ENCODE measurements at places on chromosomes 7 and 10.

GRCh38 chr7:108149908-108150307, 19.7 kb upstream of the LAMB4 start:
- no peak for DNase-seq

DNA sequence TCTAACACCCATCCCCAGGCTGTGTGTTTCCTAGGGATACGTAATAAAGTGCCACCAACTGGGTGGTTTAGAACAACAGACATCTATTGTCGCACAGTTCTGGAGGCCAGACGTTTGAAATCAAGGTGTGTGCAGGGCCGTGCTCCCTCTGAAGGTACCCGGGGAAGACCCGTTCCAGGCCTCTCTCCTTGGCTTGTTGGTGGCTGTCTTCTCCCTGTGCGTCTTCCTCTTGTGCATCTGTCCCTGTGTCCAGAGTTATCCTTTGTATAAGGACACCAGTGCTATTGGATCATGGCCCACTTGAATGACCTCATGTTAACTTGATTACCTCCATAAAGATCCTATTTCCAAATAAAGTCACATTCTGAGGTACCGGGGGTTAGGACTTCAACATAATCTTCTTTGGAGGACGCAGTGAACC, 15.6 kb downstream of the GRK5 start:
- no peak for DNase-seq

DNA sequence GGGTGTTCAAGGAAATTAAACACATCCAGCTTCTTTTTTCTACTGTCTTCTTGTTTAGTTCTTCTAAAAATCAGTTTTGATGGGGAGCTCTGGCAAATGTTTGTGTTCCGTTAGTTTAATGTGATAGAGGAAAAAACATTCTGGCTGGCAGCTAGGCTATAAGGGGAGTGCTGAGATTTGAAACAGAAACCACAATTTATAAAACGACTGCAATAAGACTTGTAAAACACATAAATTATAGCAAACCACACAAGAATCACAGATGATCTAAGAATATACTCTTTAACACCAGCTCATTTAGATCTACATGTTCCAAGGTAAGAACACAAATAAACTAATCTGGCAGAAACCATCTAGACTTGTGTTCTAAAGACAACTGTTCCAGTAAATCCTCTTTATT, 425.5 kb downstream of the CNTNAP2 start:
- no peak for DNase-seq

DNA sequence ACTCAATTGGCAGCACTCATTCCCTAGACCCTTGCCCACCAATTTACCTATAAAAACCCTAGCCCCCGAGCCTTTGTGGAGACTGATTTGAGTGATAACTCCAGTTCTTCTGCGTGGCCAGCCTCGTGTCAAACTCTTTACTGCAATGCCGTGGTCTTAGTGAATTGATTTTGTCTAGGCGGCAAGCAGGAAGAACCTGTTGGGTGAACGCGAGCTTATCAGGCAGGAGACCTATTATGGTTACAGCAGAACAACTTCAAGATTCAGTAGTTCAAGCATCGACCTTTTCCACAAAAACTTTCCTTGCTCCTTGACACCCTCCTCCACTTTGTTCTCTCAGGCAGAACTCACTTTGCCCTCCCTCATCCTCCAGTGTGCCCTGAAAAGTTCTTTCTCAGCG, 12.2 kb downstream of the SSMEM1 start:
- no peak for DNase-seq

DNA sequence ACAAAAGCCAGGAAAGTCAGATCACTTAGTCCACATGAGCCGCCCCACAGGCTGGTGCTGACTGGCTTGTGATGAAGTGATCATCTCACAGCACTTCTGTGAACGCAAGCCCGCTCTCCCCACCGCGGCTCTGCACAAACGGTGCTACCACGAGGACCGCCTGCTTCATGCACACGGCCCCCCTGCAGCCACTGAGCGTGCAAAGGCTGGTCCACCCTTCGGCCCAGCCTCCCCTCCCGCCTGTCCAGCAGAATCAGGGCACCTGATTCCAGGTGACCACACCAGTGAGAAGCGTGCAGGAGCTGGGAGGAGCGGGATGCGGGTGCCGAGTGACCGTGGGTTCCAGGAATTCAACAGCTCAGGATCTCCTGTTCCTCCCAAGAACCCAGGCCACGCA, 32.2 kb downstream of the MAD1L1 start:
- no peak for DNase-seq

GRCh38 chr10:67936416-67936815, 52.0 kb downstream of the SIRT1 start:
- DNase-seq = no peak

- no peak for DNase-seq
Observed at GRCh38 chr10:46520381-46520780, 36.1 kb downstream of the GPRIN2 start.

GRCh38 chr10:20892796-20893195, 4.3 kb downstream of the NEBL start:
- no peak for DNase-seq

DNA sequence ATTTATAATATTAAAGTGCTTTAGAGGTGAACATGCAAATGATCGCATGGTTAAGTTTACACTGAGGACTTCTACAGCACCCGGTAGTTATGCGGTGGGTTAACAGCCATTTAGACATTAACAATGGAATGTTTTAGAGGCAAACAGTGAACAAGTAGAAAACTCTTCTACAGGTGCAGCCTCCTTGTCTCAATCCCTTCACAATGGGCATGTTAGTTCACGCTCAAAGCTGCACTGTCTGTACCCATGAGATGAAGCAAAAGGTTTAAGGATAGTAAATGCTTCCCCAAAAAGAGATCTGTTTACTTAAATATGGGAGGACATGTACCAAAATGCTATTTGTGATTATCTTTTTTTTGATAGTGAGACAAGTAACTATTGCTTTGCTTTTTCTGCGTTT, 25.1 kb downstream of the PUS7 start:
- no peak for DNase-seq

DNA sequence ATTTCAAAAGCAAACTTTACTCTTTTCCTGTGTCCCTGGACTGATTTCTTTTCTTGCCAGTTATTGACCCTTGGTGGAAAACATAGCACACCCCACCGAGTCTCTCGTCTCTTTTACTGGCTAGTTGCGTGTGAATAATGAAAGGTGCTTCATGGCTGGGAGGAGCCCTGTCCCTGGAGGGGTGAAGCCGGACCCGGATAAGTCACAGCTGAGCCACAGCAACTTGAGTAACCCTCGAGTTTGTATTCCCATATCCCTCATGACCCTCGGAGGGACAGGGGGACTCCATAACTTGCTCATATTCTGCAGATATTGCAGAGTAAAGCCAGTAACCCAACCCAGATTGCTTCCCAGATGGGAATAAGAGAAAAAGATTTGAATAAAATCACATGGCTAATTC, 147.5 kb upstream of the FRMD4A start:
- DNase-seq = no peak

DNA sequence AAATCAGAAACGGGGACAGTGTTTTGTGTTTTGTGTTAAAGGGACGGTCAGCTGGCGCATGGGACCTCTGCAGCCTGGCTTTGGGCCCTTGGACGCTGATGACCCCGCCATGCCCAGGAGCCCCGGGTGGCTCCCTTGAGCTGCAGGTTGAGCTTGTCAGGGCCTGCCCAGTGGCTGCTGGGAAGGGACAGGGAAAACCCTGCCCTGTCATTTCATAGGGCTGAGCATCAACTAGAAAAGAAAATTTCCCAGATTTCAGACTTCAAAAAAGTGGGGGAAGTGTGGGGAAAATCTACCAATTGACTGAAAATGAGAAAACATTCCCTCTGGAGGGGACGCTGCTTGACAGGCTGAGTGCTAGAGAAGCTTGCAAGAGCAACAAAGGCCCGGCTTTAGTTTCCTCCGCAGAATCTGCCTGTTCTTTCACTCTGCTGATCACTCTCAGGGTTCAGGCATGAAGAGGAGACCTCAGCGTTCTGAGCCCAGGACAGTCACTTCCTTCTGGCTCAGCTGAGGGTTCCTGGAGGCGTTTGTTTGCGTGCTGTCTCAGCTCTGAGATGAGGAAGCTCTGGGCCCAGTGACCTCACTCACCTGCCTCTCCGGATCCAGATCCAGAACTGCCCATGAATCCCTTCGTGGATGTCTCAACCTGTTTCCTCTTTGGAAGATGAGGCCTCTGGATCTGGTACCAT, 18.6 kb upstream of the DNAJB6 start:
- DNase-seq = no peak

- no peak for DNase-seq
Observed at GRCh38 chr7:90777465-90777864, 181.3 kb downstream of the CDK14 start.

- DNase-seq = no peak
Observed at GRCh38 chr7:24213311-24213710, 70.7 kb upstream of the NPY start.

DNA sequence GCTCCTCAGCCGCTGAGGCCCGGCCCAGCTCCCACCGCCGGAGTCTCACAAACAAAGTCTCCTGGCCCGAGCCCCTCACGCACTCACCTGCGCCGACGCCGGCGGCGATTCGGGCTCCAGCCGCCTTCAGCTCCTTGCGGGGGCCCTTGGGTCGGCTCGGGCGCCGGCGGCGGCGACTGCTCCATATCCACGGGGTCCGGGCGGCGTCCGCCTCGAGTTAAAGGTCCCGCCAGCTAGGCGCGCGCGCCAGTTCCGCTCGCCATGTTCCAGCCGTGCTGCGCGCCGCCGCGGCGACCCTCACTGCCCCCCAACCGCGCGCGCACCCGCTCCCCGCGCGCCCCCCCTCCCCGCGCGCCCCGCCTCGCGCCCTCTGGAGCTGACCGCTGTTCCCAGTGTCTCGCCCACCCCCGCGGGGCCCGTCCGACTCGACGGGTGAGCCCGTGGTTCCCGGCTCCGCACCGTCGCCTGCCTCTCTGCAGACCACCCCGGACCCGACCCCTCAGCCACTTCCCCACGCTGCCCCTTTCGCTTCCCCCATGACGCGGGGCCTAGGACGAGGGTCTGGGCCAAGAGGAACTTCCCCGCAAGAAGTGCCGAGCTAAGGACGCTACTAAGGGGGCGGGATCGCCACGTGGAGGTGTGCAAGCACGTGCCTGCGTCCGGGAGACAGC, 396.1 kb downstream of the ZNF33B start:
- DNase-seq = no peak

DNA sequence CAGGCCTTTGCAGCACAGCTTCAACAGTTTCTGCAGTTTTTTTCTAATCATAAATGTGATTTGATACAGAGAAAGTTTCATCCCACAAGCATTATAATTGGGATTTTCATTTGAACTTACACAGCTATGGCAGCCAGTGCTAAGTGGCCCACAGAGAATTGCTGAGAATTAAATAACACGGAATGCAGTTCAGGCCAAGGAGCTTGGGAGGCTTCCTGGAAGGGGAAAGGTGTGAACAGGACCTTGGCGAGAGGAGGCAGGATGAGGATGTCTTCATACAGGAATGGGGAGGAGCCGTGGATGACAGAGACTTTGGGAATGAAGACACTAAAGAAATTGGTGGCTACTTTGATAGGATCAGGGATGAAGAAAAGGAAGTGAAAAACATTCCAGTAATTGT, 95.3 kb downstream of the ZNF22 start:
- DNase-seq = no peak

DNA sequence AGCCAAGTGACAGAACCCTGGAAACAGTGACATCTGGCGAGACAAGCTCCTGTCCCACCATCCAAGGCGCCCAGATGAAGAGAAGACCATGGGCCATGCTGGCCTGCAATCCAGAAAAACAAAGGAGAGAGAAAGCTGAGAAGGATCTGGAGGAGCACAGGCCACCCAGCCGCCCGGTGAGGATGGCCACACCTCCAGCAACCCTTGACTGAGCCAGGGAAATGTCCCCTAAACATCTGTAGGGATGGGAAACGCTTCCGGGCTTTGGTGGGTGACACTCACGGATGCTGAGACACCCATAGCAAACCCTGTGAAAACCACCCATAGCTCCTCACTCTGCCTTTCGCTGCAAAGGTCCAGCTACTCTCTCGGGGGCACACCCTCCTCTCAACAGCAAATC, 32.0 kb downstream of the TCERG1L start:
- no peak for DNase-seq

DNA sequence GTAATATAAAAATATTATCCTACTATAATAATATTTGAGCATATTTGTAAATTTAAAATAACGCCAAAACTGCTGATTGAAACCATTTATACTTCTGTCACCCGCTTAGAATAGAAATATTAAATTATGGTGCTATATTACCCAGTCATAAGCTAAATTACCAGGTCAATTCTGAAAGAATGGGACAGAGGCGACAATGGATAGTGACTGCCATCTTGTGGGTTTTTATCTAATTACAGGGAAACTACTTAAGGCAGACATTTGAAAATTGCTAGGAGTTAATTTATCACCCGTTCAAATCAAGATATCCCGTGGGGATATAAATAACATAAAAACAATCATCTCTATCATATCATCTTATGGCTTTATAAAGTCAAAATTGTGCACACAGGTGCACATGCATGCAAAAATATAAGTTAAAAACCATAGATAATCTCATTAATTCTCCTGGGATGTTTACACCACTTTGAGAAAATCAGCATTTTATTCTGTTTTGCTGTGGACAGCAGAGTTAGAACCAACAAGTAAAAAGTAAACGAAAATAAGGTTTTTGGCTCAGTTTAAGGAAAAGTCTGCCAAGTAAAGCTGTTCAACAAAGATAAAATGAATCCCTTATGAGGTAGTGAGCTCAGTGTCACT, 41.3 kb upstream of the HPSE2 start:
- peak; percentile 46 for DNase-seq

DNA sequence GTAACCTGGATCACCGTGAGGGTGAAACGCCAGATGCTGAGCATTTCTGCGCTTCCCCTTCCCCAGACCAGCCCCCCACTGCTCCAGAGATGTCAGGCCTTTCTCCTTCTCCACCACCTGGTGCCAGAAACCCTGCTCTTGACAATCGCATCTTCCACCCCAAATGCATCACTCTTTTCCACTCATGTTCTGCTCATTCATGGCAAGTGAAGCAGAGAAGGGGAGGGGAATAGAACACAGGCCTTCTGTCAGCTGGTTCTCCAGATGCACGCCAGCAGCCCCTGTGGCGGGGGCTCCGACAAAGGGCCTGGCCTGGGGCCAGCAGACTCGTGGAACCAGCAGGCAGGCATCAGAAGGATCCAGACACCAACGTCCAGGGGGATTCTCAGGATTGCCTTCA, 68.5 kb upstream of the SVIL start:
- DNase-seq = no peak

- peak; percentile 62 for DNase-seq
Observed at GRCh38 chr7:48041653-48041970, 6.3 kb downstream of the C7orf57 start.

GRCh38 chr10:71396084-71396710, 523 bp upstream of the CDH23 start:
- DNase-seq = no peak

DNA sequence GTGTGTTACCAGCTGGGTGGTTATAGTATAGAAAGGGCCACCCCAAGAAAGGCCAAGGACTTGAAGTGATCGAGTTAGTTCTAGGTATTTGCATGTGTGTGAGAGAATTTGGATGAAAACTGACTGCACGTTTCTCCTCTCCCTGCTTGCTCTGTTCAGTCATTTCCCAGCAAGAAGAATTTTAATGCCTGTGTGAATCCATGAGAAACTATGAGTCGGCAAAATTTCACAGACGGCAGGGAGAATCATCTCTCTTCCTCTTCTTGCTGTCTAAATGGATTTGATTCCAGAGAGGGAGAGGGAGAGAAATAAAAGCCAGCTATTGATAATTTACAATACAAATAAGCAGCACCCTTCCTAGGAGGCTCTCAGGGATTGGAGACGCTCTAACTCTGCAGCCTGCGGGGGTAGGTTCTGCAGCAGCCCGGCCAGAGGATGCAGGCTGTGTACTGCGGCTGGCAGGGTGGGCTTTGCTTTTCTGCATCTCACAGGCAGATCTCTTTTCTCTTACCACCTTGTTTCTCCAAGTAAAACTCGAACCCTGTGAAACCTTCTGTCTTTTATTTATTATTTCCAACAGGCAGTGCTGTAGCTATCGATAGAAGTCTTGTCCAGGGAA, 183.6 kb downstream of the TCF7L2 start:
- DNase-seq = peak; percentile 31
